NCI-H1417 (cell line): ENCODE measurements at places on chromosomes 7 and 10.

DNA sequence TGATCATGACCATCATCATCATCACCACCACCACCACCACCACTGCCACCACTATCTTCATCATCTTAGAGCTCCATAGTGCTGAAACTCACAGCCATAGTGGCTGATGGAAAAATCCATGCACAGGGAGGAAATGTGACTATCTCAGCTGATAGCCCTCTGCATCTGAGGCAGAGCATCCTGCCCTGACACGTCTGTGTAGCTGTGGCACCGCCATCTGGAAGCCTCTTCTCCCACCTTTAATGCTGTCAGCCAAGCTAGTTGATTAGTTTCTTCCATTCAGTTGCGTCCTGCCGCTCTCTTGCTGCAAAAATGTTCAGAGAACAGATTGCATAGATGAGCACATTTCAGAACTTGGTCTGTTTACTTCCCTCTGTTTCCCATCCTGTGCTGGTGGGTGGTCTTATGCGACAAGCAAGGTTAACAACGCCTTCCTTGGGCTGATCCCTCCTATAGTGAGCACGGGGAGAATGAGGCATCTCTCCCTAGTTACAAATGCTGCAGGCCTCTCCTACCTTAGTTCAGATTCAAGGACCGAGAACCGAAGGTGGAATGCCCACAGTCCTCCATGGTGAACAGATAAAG lies 478.6 kb downstream of the PLXNA4 start:
- DNase-seq = no peak

- DNase-seq = peak; percentile 6
These were observed 803 bp downstream of the RAPGEF5 start for GRCh38 chr7:22356010-22356691.

DNA sequence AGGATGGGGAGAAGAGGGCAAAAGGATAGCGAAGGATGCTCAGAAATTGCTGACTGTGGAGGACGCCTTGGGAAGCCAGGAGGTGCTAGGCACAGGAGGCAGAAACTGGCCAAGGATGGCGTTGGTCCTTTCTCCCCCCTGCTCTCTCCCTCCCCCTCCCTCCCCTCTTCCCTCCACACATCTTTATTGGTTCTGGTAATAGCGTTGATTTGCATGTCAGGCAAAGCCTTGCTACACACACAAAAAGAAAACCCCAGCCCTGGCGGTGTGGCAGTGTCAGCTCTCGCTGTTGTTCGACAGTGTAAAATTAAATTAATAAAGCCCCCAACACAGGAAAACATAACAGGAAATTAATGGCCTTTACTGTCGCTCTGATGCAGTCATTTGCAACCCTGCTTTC lies 47.2 kb downstream of the PAX2 start:
- DNase-seq = no peak

- peak; percentile 54 for DNase-seq
These were observed 22.6 kb downstream of the CPVL start for GRCh38 chr7:29123626-29124190.

- DNase-seq = peak; percentile 18
These were observed 78.0 kb upstream of the MACROH2A2 start for GRCh38 chr10:69974551-69975155.

- DNase-seq = no peak
These were observed 173.4 kb downstream of the SORCS1 start for GRCh38 chr10:106991091-106991490.

DNA sequence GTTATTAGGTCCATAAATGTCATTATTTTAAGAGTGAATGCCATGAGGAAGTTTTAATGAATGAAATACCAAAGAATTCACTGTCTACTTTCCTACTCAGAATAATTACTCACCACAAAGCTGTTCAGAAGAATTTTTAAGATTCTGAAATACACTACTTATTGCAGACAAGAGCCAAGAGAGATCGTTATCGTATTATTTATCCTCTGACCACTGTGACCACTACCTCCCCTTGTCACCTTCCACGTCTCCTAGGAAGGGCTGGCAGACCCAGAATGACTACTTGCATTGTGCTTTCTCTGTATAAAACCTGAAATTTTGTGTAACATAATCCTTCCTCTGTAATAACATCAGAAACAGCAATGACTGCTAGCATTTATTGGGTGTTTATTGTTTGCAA lies 81.9 kb downstream of the ABCB5 start:
- no peak for DNase-seq

DNA sequence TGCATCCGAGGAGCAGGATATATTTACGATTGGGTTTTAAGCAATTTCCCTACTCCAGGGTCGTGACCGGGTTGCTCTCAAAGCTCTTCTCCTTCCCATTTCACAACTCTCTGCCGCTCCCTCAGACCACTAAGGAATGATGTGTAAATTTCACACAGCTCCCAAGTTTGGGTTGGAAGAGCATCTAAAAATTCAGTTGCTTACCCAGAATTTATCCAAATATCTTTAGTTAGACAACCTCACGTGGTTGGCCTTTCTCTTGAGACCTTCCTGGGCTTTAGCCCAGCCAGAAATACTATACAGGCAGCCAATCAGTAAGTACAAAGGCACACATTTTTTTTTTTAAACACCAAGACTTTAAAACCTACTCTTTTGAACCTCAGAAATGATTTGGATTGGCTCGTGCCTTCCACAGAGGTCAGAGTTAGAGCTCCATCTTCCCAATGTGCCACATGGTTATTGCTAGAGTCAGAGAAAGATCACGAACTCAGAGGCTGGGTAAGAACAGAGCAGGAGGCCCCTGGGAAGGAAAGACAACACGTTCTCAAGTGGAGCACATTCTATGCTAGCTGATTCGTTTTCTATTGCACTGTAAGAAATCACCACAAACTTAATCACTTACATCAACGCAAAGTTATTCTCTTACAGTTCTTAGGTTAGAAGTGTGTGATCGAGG lies 335.4 kb upstream of the MGMT start:
- DNase-seq = no peak

GRCh38 chr7:143495851-143496250 lies 18.2 kb downstream of the TAS2R41 start:
- DNase-seq = no peak

GRCh38 chr7:29315122-29315891 lies 120.7 kb downstream of the CHN2 start:
- DNase-seq = no peak

GRCh38 chr7:48274662-48275061 lies 103.4 kb downstream of the ABCA13 start:
- DNase-seq = no peak

GRCh38 chr7:108460964-108461363 lies 4.7 kb upstream of the NRCAM start:
- no peak for DNase-seq

- DNase-seq = no peak
These were observed 407.1 kb downstream of the LRMDA start for GRCh38 chr10:75838486-75838885.

GRCh38 chr10:508726-509125 lies 180.7 kb downstream of the DIP2C start:
- DNase-seq = no peak

GRCh38 chr7:140033036-140033435 lies 29.7 kb downstream of the PARP12 start:
- no peak for DNase-seq

GRCh38 chr7:157996359-157997079 lies 591.1 kb downstream of the PTPRN2 start:
- DNase-seq = no peak

- DNase-seq = no peak
These were observed 296.1 kb downstream of the CDK14 start for GRCh38 chr7:90892213-90892612.

DNA sequence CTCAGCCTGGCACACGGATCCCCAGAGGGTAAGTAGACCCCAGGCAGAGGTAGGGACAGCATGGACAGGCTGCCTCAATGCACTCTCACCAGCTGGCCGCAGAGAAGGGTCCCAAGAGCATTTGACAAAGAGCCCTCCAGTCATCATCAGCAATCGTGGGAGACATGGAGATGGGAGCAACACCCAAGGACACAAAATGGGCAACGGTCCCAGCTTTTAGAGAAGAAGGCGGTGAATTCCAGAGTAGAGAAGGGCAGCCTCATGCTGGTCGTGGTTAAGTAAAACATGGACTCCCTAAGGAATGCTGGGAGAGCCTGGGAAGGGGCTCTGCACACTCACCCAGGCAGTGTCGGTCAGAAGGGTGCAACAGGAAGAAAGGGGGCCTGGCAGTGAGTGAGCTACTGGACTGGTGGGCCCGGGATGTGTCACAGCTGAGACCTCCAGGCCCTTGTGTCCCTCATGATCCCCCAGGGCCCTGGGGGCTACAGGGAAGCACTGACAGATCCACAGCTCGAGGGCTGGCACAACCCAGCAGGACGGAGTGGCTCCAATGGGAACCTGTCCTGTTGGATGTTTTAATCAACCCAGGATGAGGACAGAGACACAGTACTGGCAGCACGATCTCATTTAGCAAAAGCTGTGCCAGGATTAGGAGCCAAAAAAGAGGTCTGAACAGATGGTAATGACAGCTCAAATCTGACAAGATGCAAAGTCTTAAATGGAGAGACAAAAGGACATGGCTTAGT lies 147.1 kb downstream of the NEURL1 start:
- DNase-seq = no peak

DNA sequence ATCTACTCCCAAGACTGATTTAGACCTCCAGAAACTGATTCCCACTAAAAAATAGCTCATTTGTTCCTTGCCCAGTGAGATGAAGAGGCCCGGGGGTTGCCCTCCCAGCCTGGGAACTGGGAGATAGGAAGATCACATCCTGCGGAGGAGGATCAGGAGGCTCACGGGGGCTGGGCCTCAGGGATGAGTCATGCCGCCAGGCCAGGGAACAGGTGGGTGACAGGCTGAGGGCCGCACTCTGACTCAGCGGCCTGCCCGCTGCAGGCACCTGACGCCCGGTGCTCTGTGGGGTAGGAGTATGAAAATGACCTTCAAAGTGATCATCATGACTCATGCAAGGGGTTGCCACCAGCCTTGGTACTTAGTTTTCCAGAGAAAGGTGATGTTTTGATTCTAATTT lies 104.5 kb upstream of the ZPBP start:
- no peak for DNase-seq

DNA sequence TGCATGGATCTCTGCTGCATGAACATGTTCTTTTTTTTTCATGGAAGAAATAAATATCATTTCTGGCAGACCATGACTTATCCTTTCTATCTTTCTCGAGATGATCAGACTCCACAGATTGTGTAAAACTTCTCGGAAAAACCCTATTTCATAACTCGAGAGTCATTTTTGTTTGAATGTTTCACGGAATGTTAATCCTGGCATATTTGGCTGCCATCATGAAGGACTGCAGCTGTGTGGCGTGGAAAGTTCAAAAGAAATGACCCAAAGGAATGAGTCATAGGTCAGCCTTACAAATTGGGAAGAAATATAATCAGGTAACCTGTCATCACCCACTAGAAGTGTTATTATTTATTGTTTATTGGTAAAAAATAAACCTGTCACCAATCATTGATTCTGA lies 566.8 kb downstream of the SDK1 start:
- no peak for DNase-seq

DNA sequence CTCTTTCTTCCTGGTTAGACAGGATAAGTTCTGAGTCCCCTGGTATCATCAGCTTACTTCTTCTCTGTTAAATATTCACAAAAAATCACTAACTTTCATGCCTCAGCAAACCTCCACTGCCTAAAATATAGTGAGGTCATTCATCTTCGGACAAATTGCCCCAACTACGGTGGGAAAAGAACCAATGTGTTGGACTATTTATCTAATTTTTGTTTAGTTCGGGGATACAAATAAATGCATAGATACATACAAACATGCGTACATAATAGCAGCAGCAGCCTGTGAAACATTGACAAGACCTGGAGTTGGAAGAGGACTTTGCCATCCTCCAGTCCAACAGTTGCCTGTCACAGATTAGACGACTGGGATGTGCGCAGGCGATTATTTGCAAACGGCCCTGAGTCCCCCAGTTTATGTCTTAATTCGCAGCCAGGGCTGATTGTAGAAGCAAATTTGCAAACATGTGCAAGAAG lies 51.5 kb downstream of the EGFR start:
- no peak for DNase-seq

DNA sequence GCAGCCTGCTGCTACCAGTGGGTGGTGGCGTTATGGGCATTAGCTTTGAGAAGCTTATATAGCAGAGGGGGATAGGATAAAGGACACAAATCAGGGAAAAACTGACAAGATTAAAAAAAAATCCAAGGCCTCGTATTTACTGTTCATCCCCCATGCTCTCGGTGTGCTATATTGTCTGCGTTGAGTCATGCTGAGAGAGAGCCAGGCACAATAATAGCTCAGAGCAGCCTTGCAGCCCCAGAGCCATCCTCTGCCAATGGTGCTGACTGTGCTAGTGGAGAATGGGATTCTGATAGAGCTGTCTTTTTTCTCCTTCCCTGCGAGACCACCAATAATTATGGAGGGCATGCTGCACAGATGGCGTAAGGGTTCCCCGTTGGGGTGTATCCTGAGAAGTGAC lies 51.7 kb upstream of the FZD1 start:
- no peak for DNase-seq

GRCh38 chr7:45683556-45684148 lies 109.5 kb downstream of the ADCY1 start:
- no peak for DNase-seq

DNA sequence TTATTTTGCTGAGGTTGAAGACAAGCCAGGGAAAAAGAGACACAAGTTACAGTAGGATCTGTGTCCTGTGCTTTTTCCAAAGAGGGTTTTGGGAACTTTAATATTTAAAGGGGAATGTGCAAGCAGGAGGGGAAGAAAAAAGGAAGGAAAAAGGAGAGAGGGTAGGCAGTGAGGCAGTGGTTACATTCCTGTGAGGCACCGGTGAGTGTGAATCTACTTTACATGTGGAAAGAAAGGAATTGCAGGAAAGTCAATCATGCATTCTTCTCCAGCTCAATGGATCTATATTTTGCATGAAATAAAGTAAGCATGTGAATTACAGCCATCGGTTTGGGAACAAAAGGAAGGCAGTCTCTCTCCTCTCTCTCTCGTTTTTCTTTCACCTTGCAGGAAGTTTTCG lies 12.6 kb upstream of the DYNC2I1 start:
- DNase-seq = no peak

- DNase-seq = no peak
These were observed 210.4 kb downstream of the PAXIP1 start for GRCh38 chr7:154792436-154793055.

- no peak for DNase-seq
These were observed 163.7 kb upstream of the AOAH start for GRCh38 chr7:36887969-36888368.

- no peak for DNase-seq
These were observed 79.4 kb upstream of the ARID5B start for GRCh38 chr10:61822096-61822495.

GRCh38 chr7:125098377-125098970 lies 168.8 kb upstream of the POT1 start:
- no peak for DNase-seq
